MG63 (cell line): ENCODE measurements at places on chromosomes 13 and 19.
A peak's percentile ranks its signal among the peaks of the same experiment; 100 is the strongest.

- DNase-seq = no peak
Measured at GRCh38 chr13:99741960-99742359, 229.6 kb downstream of the ZIC5 start.

GRCh38 chr13:111270126-111270525 is 50.3 kb upstream of the TEX29 start:
- DNase-seq = no peak

- no peak for DNase-seq
Measured at GRCh38 chr13:23960566-23961156, 63.4 kb upstream of the C1QTNF9B start.

DNA sequence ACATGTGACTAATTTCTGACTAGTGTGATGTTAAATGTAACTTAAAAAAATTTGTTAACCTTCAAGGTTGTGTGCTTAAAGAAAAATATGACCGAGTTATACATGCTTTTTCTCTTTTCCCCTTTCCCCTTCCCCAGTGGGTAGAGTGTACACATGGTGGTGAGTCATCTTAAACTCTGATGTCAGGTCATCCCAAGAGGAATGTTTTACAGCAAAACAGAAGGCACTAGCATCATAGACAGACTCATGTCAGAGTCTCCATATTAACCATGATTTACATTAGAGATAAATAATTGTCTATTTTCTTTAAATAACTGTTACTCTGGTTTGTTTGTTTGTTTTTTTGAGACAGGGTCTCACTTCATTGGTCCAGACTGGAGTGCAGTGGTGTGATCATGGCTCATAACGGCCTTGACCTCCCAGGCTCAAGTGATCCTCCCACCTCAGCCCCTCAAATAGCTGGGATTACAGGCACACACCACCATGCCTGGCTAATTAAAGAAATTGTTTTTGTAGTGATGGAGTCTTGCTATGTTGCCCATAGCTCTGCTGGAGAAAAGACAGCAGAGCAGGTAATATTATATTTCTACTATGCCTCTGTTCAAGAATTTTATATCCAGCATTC is 160.4 kb upstream of the PCDH9 start:
- no peak for DNase-seq

DNA sequence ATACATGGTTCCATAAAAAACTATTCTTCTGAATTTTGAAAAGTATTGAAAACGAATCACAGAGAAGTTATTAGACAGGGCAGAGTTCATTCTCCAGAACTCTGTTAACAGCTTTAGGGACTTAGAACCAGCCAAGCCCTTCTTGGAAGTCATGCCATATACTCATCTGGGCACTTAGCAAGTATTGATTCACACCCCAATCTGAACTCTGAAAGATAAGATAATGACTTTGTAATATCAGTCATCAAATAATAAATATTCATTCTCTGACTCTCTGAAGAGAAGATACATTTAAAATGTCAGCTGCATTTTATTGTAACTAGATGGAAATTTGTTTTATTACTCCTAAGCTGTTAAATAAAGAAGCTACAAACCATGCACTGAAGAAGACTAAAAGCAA is 43.8 kb upstream of the ITM2B start:
- DNase-seq = no peak

GRCh38 chr13:109256866-109257760 is 529.3 kb downstream of the IRS2 start:
- peak; percentile 38 for DNase-seq

- DNase-seq = peak; percentile 45
Measured at GRCh38 chr13:76455960-76456359, 430.2 kb downstream of the KCTD12 start.

DNA sequence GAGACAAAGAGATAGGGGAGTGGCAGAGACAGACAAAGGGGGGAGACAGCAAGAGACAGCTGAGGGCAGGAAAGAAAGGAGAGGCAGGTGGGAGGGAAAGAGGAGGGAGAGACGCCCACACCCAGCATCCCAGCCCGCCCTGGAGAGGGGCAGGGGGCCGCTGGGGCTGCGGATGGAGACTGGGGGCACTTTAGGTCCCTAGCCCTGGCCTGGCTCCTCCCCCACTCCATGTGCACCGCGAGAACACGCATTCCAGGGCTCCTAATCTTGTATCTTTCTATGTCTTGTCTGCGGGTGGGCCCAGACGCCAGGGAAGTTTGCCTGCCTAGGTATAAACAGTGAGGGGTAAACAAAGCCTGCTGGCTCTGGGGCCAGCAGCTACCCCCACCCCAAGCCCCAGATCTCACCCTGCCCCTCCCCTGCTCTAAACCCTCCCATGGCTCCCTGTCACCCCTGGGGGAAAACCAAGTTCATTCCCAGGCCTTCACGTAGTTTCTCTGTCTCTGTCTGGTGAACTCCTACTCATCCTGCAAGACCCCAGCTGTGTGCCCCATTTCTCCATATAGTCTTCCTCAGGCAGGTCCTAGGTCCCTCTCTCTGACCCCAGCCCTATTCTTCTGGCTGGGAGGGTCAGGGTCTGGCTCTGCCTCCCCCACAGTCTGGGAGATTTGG is 5.7 kb downstream of the TLE5 start:
- DNase-seq = no peak

DNA sequence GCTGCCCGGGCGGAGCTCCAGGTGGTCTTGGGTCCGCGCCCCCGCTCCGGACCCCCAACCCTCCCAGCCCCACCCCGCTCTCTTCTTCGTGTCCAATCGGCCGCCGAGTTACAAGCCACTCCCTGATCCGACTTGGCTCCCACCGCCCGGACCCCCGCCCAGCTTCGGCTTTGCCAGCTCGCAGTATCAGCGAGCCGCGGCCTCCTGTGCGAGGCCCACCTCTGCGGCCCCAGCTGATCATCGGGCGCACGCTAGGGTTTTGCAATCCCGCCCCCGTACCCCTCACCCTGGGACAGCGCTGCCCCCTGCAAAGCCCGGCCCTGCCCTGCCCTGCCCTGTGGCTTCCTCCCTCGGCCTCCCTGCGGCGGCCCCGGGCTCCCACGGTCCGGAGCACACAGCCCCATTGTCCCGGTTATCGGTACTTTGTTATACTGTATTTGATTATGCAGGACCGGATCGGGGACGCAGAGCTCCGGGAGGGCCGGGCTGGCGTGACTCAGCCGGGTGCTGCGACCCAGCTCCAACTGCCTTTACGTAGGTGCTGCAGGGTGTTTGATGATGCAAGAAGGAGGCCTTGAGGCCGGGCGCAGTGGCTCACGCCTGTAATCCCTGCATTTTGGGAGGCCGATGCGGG is 598 bp upstream of the LPAR2 start:
- no peak for DNase-seq

DNA sequence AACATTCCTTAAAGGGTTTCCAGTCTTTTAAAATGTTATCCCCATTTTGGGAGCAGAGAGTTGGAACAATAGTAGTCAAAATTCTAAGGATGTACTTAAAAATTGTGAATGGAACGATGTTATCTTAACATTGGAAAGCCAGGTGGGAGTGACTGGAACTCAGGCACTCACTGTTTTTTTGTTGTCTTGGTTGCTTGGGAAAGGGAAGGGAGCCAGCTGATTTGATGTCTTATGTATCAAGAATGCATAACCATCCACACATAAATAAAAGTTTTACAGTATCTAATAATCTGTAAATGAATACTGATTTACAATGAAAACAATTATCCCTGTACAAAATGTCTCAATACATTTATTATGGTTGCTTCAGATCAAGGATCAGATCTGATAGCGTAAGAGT is 88.7 kb downstream of the SLC10A2 start:
- DNase-seq = no peak

GRCh38 chr13:112241288-112241687 is 134.9 kb upstream of the SPACA7 start:
- DNase-seq = no peak

DNA sequence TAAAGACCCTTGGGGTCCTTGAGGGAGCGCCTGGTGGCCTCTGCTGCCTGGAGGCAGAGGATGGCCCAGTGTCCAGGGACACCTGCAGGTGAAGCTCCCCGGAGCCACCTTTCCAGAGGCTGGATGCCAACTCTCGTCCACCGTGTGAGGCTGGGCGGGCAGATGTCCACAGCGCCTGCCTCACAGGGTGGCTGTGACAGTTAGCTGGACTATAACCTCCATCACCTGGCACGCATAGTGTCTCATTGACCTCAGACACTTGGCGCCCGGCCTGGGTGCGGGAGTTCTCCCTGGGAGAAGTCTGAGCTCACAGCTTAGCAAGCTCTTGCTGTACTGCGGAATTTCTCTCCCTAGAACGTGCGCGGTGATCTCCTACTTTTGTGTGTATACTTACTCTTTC is 9.8 kb downstream of the BICRA start:
- peak; percentile 46 for DNase-seq

DNA sequence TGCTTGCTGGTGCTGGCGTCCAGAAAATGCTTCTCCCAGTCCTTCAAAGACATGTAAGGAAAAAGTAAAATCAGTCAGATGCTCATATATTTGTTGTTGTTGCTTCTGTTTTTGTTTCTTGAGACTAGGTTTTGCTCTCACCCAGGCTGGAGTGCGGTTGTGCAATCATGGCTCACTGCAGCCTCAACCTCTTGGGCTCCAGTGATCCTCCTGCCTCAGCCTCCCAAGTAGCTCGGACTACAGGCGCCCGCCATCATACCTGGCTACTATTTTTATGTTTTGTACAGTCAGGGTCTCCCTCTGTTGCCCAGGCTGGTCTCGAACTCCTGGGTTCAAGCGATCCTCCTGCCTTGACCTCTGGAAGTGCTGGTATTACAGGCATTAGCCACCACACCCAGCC is 11.0 kb upstream of the EPS15L1 start:
- DNase-seq = no peak

DNA sequence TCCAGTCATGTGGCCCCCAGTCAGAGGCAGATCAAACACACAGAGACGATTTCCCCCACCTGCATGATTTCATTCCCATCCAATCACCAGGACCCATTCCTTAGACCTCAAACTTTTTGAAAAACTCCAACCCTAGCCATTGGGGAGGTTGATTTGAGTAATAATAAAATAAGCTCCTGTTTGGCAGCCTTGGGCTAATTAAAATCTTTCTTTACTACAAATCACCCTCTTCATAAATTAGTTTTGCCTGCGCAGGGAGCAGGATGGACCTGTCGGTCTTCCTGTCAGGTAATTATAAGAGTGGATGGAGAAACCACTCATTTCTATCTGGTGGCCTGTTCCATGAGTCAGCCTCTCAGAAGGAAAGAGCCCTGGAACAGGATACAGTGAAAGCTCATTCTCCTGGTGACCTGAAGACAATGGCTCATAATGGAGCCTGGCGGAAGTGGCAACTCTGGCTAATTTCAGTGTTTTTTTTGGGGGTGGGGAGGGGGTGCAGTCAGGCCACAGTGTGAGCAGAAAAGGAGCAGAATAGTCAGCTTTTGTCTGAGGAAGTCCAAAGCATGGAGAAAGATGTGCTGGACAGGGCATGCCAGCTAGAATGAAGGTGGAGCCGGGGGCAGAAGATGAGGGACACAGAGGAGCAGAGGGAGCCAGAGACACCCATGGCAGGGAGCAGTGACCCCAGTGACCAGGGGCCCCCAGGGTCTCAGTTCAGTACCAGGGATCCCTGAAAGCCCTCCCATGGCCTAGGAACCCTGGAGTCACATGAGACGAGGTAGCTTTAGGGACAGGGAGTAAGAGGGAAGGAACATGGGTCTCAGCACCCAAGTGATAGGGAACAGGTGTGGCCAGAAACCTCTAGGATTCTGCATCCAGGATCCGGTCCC is 31.8 kb upstream of the PSG9 start:
- no peak for DNase-seq
